ENCODE measurements at places on chromosomes 1 and 21. TPM values are rescaled to one million over a fixed set of nuclear protein-coding genes. Genes with fewer than 3 reads are reported as not detected.

Gene PIGM
- polyA plus RNA-seq = 3.8 TPM

Gene TMEM240
- not detected for polyA plus RNA-seq

DNA sequence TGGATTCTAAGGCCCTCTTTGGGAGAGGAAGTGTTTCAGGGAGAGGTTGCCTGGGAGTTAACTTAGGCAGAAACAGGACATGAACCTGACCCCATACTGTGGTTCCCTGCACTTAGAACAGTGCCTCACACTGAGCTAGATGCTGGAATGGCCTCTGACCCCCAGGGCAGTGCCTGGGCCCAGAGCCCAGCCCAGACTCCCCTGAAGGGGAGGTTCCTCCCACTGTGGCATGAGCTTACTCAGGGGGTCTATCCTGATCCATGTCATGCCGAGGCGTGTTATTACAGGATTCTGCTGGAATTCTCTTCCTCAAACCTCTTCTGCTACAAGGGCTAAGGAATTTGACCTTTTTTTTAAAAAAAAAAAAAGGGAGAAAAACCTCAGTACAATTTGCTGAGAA, 72.2 kb downstream of the MRPL37 start:
- no peak for DNase-seq
- no peaks in the 10 kb centered on the region for H3K27me3 ChIP-seq
- peaks cover 4% of the 10 kb centered on the region for H3K36me3 ChIP-seq
- no peak overlapping the region for H3K27ac ChIP-seq
- H3K4me3 ChIP-seq = no peak overlapping the region

GRCh38 chr1:27098431-27099134, 56.3 kb downstream of the SLC9A1 start:
- H3K27me3 ChIP-seq = no peaks in the 10 kb centered on the region
- H3K36me3 ChIP-seq = peaks cover 3% of the 10 kb centered on the region
- no peak for DNase-seq
- H3K4me3 ChIP-seq = no peak overlapping the region
- H3K4me1 ChIP-seq = peaks cover 6% of the 10 kb centered on the region

DNA sequence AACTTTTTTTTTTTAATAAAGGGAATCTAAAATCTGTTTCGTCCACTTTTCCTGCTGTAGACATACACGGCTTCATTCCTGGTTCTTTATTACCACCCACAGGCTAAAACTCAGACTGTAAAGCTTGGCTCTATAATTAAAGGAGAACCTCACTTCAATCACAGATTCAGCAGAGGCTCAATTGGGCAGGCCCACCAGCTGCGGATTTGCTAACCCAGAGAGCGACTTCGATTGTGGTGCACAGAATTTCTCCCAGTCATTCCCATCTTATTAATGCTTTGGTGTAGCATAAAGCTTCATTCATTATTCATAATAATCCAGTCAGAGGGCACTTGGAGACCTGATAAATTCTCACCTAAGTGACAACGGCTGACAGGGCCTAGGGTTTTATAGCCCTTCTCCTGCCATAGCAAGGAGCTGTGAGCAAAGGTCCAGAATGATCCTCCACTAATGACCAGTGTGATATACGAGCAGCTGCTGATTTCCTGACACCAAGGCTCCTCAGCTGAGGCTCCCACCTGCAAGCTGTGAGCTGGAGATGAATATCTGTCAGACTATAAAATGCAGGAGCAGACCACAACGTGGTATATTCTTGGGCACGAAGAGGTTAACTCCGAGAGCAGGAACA, 149.0 kb downstream of the ATP6V1G3 start:
- no peaks in the 10 kb centered on the region for H3K4me1 ChIP-seq
- no peak overlapping the region for H3K4me3 ChIP-seq

DNA sequence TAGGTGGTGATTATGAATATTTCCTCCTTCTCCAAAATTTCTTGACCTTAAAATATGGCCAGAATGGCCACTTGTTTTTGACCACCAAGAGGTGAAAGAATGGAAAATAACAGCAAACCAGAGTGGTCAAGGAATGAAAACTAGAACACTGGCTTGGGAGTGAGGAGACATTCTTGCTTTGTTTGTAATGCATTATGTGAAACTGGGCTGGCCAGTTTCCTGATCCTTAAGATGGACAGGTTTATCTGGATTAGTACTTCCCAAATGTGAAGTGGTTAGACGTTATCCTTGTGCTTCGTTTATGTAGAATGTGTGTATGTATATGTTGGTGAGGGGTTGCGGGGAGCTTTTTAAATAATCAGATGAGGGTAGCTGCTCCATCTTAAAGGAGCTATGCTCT, 12.8 kb downstream of the PLA2G4A start:
- H3K36me3 ChIP-seq = no peaks in the 10 kb centered on the region
- no peak for DNase-seq
- peaks cover 3% of the 10 kb centered on the region for H3K27me3 ChIP-seq
- no peak overlapping the region for H3K27ac ChIP-seq
- H3K4me3 ChIP-seq = no peak overlapping the region

- H3K4me3 ChIP-seq = no peak overlapping the region
- no peak for DNase-seq
- no peaks in the 10 kb centered on the region for H3K36me3 ChIP-seq
- H3K27me3 ChIP-seq = no peaks in the 10 kb centered on the region
Observed at GRCh38 chr1:41681331-41682098, 197.0 kb upstream of the EDN2 start.

DNA sequence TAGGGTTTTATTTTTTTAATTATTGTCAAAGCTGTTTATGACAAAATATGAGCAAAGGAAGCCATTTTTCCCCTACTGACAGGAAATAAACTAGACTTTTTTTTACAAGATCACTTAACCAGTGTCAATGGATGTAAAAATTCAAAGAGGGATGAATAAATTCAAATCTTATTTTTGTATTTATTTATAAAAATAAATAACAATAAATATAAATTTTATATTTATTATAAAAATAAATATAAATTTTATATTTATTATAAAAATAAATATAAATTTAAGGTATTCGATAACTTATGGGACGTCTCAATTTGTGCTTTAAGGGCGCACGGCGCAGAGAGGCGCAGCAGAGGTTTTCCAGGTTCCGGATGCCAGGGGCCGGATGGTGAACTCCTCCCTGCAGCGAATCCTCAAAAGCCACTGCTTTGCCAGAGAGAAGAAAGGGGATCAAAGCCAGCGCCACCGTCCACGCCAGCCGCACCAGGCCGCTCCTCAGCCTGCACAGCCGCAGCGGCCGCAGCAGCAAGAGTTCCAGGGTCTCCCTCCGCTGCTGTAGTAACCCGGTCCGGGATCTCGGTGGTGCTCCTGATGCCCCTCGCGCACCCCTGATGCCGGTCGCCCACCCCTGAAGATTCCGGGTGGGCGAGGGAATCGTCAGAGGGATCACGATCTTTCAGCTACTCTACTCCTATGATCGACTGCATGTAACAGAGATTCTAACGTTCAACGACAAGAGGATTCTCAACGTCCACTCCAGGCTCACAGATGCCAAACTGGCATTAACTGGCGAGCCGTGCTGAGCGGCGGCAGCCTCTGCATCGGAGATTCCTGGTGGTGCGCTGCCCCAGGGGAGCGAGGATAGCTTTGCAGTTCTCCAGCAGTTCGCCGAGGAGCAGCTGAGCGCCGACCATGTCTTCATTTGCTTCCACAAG, 28.5 kb upstream of the RLF start:
- no peaks in the 10 kb centered on the region for H3K36me3 ChIP-seq
- peaks cover 5% of the 10 kb centered on the region for H3K27me3 ChIP-seq
- no peaks in the 10 kb centered on the region for H3K4me1 ChIP-seq
- no peak overlapping the region for H3K27ac ChIP-seq
- no peak overlapping the region for H3K4me3 ChIP-seq

DNA sequence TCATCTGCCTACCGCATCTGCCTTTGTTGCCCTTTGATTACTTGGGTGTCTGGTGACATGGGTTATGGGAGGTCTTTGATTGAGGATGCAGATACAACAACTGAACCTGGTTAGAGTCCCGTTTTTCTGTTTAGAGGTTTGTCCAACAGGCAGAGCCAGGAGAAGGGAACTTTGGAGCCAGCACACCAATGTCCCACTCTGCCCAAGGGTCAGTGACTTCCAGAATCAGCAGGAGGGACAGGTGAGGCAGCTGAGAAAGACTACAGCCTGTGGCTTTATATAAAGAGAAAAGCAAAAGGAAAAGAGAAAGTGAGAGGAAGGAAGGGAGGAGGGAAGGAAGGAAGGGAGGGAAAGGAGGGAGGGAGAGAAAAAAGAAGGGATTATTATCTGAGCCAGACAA, 101.5 kb upstream of the ZNF644 start:
- H3K36me3 ChIP-seq = no peaks in the 10 kb centered on the region
- H3K27me3 ChIP-seq = peaks cover 4% of the 10 kb centered on the region
- H3K4me3 ChIP-seq = no peak overlapping the region
- H3K27ac ChIP-seq = no peak overlapping the region
- DNase-seq = no peak

DNA sequence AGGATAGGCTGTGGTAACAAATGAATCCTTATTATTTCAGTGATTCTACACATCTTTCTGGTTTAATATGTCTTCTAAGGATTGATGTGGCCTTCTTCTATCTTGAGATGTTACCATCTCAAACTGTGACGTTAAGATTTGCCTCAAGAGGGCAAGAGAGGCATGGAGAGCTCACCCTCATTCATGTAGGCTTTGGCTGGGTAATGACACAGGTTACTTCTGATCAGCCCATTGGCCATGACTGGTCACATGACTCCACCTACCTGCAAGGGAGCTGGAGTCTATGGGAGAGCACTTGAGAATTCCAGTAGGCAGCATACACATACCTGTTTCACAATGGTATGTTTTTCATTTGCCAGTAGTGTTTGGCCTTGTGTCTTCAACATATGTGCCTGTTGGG, 30.0 kb downstream of the CACHD1 start:
- H3K27me3 ChIP-seq = no peaks in the 10 kb centered on the region
- no peak overlapping the region for H3K4me3 ChIP-seq
- H3K36me3 ChIP-seq = no peaks in the 10 kb centered on the region
- no peak overlapping the region for H3K27ac ChIP-seq
- DNase-seq = no peak

- H3K27ac ChIP-seq = no peak overlapping the region
- peak overlapping the region; percentile 85 for H3K4me3 ChIP-seq
- H3K27me3 ChIP-seq = peaks cover 57% of the 10 kb centered on the region
- H3K36me3 ChIP-seq = peaks cover 2% of the 10 kb centered on the region
- no peak for DNase-seq
Observed at GRCh38 chr1:85577419-85578320, 2.9 kb upstream of the CCN1 start.

GRCh38 chr1:64934878-64935275, 31.5 kb downstream of the JAK1 start:
- peak overlapping the region; percentile 45 for H3K4me3 ChIP-seq
- H3K27me3 ChIP-seq = no peaks in the 10 kb centered on the region
- H3K36me3 ChIP-seq = no peaks in the 10 kb centered on the region

DNA sequence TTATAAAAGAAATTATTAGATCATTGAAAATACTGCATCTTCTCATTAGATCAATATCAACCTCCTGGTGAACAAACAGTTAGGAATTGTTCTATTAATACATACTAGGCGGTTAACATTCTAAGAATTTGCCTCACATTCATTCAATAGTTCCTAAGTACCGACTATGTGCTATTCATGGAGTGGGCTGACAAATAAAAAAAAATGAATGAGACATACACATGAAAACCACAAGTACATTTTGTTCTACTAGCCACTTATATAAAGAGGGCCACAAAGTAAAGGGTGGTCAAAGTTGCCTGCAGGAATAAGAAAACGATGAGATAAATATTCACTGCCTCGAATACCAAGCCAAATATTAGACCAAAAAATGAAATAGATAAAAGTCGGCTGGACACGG, 294.4 kb downstream of the SDCCAG8 start:
- H3K27ac ChIP-seq = no peak overlapping the region
- H3K27me3 ChIP-seq = no peaks in the 10 kb centered on the region
- H3K36me3 ChIP-seq = peaks cover 40% of the 10 kb centered on the region
- H3K4me1 ChIP-seq = no peaks in the 10 kb centered on the region
- H3K4me3 ChIP-seq = no peak overlapping the region

DNA sequence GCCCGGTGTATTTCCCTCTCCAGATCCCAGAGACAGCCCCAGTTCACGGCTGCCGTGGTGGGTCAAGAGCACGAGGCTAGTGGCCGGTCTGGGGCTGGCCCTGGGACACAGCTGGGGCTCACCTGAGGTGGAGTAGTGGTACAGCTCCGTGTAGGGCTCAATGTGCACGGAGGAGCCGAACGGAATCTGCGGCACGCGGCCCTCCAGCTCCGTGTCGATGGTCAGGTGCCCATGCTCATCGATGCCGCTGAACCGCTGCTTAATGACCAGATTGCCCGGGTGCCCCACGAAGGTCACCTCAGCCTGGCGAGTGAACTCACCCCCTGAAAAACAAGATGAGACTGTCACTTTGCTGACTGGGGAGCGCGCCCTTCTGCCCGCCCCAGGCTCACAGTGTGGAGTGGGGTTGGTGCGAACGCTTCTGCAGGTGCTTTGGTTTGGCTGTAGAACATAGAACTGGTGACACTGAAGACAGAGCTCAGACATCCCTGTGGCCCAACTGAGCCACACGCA, 35.4 kb downstream of the NID1 start:
- no peaks in the 10 kb centered on the region for H3K36me3 ChIP-seq
- no peak overlapping the region for H3K4me3 ChIP-seq
- no peak for DNase-seq
- H3K27ac ChIP-seq = no peak overlapping the region
